ENCODE measurements at places on chromosomes 7 and 10. TPM values are rescaled to one million over a fixed set of nuclear protein-coding genes. Genes with fewer than 3 reads are reported as not detected.

GRCh38 chr7:135808206-135808605 lies 59.6 kb upstream of the FAM180A start:
- no peak for DNase-seq

DNA sequence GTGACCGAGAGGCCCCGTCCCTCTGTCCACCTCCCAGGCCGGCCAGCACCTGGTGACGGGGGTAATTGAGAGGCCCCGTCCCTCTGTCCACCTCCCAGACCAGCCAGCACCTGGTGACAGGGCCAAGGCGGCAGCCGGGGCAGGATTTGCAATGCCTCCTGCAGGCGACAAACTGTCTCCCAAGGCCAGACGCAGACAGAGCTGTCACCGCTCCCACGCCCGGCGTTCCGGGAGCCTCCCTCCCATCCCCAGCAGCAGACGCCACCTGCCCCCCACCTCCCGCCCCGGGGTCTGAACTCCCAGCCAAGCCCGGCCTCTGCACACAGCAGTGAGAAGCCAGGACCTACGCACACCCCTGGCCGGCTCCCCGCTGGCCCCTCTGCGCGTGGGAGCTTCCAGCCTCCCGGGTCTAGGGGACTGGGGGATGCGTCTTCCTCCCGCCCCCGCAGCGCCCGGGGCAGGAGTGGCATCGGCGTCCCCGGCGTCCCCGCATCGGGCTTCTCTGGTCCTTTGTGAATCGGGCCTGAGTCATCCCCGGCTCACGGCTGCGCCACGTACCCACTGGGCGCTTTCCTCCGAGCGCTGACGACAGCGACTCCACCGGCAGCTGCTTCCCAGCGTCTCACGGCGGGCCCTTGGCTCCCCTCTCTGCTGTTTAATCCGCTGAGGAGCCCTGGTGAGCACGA lies 95.1 kb upstream of the DIP2C start:
- peak; percentile 54 for DNase-seq

DNA sequence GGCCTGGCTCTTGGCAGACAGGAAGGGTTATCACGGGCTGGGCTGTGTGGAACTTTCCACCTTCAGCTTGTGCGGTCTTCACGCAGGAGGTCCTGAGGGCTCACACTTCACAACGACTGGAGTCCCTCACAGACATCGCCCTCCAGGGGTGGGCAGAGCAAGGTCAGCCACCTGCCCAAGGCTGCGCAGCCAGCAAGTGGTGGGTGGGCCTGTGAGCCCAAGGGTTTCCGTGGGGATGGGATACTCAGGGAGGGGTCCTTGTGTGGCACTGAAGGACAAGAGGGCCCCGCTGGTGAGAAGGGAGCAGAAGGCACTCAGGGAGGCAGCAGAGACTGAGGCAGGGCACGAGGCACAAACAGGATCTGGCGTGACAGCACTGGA lies 22.0 kb downstream of the PDIA4 start:
- no peak for DNase-seq

- DNase-seq = no peak
Measured at GRCh38 chr10:111137587-111137986, 60.8 kb downstream of the ADRA2A start.

GRCh38 chr7:8190119-8190895 lies 71.7 kb downstream of the ICA1 start:
- DNase-seq = peak; percentile 55

DNA sequence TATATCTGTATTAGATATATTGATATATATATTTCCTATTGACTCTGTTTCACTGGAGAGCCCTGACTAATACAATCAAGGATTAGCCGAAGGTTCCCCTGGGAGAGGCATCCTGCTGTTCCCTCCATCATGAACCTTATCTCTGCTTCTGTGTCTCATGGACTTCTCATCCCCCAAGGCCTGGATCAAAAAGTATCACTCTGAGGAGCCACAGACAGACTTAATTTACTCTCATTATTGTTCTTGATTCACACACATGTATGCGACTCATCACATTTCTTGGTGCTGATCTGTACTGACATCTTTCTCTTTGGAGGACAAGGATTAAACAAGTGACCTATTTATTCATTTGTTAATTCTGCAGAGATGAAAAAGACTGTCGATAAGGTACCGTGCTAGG lies 550.2 kb downstream of the KCNMA1 start:
- no peak for DNase-seq

DNA sequence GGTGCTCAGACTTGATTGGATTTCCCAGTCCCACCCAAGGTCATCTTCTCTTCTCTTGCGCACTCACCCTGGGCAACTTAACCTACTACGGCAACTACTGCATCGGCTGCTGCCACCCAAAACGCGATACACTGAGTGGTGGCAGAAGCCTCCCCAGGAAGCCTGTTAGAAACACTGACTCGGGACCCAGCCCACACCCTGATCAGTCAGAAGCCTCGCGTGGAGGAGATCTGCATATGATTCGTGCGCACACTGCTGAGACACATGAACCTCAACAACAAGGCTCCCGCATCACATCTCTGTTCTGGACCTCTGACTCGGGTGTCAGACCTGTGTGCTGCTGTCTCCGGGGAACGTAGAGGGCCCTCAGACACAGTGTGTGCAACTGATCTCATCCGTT lies 419.5 kb downstream of the PAXIP1 start:
- no peak for DNase-seq

DNA sequence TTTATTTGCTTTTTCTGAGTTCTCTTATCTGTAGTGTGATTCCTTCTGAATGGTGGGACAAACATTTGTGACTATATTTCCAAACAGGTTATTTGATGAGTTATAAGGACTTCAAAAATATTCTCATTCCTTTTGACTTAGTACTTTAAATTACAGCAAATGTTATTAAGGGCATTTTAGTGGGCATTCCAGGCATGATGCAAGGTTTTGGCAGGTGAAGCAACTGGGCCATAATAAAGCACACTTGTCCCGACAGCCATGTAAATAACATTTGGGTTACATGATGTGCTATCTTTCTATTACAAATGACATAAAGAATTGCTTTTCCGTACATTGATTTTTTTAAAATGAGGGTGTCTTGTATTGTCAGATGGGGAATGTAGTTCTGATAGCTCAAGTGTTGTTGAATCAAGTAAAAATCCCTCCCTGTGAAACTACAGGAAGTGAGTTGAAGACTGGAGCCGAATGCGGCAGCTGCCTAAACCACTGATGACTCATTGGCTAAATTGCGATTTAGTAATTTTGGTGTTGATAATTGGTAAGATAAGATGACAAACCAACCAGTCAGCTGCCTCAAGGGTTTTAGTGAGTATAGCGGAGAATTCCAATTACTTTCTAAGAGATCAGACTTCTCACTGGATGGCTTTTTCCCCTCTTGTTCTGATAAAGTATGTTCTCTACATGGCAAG lies 231.3 kb upstream of the NPY start:
- DNase-seq = no peak

DNA sequence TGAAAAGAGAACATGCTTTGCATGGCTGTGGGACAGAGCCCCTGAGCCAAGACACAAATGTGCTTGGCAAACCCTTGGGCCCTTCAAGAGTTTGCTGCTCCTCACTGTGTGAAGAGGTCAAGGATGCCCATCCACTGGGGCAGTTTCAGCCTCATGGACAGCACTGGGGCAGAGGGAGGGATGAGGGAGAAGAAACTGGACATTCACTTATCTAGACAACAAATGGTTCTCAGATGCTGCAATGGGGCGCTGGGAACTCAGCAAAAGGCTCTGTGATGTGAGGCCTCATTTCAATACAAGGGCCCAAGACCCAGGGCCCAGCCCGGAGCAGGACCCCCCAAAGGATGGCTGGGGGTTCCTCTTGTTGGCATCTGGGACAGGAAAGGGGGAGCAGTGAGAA lies 49.1 kb downstream of the EBF3 start:
- no peak for DNase-seq

DNA sequence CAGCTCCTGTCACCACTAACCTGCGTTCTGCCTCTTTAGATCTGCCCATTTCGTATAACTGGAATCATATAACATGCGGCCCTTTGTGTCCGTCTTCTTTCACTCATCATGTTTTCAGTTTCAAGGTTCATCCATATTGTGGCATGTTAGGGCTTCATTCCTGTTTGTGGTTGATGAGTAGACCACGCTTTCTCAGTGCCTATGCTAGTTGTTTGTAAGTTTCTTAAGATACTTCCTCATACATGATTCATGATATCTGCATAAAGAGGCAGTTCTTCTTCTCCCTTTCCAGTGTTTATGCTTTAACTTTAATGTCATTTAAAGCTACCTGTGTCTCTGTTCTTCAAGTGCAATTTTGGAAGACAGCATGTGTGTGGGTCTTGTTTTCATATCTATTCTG lies 79.5 kb upstream of the FAM20C start:
- no peak for DNase-seq

DNA sequence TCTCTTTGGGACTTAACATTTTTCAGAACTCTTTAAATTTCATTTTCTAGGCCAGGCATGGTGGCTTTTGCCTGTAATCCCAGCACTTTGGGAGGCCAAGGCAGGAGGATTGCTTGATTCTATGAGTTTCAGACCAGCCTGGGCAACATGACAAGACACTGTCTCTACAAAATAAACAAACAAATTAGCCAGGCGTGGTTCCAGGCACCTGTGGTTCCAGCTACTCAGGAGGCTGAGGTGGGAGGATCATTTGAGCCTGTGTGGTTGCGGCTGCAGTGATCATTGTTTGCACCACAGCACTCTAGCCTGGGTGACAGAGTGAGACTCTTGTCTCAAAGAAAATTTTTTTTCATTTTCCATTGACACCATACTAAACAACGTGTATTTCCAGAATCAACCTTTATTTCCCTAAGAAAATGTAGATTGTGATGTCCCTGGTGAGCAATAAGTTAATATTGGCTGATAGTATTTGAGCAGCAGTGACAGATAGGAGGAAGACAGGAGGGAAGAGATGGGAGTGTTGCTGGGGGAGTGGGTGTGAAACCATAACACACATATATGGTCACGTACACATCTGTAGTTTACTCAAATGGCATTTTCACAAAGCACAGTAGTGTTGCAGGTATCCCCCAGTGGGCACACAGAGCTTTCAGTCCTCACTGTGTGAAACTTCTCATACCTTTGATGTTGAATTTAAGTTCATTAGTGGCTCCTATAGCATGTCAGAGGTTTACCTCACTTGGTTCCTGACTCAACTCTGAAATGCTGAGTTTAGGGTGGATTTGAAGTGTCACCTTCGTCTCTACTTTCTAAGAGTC lies 205.6 kb downstream of the AUTS2 start:
- no peak for DNase-seq

GRCh38 chr10:81127931-81128330 lies 590.2 kb downstream of the SH2D4B start:
- no peak for DNase-seq

- DNase-seq = no peak
Measured at GRCh38 chr10:131290781-131291180, 20.7 kb downstream of the TCERG1L start.

NPY4R2 gene
- total RNA-seq = not detected

FAM25G gene
- total RNA-seq = not detected

AKR1C2 gene
- 823 TPM for total RNA-seq

HMX2 gene
- total RNA-seq = 1.1 TPM

CDHR1 gene
- 0.35 TPM for total RNA-seq

MRPS16 gene
- total RNA-seq = 141 TPM
